Colonic mucosa (tissue), 4 donors: ENCODE measurements at places on chromosomes 5 and 9. TPM values are rescaled to one million over a fixed set of nuclear protein-coding genes. Genes with fewer than 3 reads are reported as not detected.

The PCDHGA5 gene
- total RNA-seq: 0.52 TPM

The ADAM19 gene
- total RNA-seq: 2.9 TPM

The OSMR gene
- total RNA-seq: 3.0 TPM

GRCh38 chr5:158530115-158530514 is 569.6 kb downstream of the EBF1 start:
- no peak for DNase-seq
- H3K4me1 ChIP-seq: no peaks in the 10 kb centered on the region
- no peak overlapping the region for H3K4me3 ChIP-seq
- no peaks in the 10 kb centered on the region for H3K36me3 ChIP-seq

GRCh38 chr5:168755548-168756093 is 176.5 kb upstream of the PANK3 start:
- H3K27me3 ChIP-seq: no peaks in the 10 kb centered on the region
- no peak for DNase-seq
- H3K4me3 ChIP-seq: no peak overlapping the region
- H3K4me1 ChIP-seq: no peaks in the 10 kb centered on the region
- H3K27ac ChIP-seq: no peak overlapping the region

DNA sequence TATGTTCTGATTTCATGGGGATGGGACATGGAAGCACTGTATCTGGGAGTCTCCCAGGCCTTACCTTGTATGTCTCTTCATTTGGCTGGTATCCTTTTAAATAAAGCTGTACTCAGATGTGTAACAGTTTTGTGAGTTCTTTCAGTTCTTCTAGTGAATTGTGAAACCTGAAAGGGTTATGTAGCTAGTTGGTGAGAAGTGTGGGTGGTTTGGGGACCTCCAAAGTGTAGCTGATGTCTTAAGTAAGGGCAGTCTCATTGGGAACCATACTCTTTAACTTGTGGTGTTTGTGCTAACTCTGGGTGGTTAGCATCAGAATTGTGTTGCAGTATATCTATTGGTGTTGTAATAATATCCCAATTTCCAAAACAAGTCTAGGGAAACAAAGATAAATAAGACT is 166.9 kb upstream of the CCNH start:
- no peaks in the 10 kb centered on the region for H3K27me3 ChIP-seq
- no peak overlapping the region for H3K4me3 ChIP-seq
- no peaks in the 10 kb centered on the region for H3K4me1 ChIP-seq

DNA sequence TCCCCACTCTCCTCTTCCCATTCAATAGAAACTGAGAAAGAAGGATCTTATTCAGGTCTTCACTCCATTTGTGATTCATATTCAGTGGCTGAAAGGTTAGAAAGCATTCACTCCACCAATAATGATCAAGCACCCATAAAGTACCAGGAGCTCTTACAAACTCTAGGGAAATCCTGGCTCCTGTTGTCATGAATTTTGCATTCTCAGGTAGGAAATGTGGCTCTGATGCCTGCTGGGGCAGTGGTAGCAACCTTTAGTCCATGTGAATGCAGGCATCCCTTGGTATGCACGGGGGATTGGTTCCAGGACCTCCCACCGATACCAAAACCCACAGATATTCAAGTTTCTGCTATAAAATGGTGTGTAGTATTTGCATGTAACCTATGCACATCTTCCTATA is 3.6 kb upstream of the RORB start:
- no peak overlapping the region for H3K4me3 ChIP-seq
- no peaks in the 10 kb centered on the region for H3K36me3 ChIP-seq
- peaks cover 23% of the 10 kb centered on the region for H3K27me3 ChIP-seq
- no peaks in the 10 kb centered on the region for H3K4me1 ChIP-seq

- H3K4me1 ChIP-seq: no peaks in the 10 kb centered on the region
- no peaks in the 10 kb centered on the region for H3K27me3 ChIP-seq
- no peaks in the 10 kb centered on the region for H3K36me3 ChIP-seq
- no peak for DNase-seq
Observed at GRCh38 chr9:1383899-1384455, 333.8 kb downstream of the DMRT2 start.
